ENCODE measurements at places on chromosomes 7 and 10.

GRCh38 chr7:50815138-50815537 is 32.4 kb upstream of the GRB10 start:
- DNase-seq: no peak

DNA sequence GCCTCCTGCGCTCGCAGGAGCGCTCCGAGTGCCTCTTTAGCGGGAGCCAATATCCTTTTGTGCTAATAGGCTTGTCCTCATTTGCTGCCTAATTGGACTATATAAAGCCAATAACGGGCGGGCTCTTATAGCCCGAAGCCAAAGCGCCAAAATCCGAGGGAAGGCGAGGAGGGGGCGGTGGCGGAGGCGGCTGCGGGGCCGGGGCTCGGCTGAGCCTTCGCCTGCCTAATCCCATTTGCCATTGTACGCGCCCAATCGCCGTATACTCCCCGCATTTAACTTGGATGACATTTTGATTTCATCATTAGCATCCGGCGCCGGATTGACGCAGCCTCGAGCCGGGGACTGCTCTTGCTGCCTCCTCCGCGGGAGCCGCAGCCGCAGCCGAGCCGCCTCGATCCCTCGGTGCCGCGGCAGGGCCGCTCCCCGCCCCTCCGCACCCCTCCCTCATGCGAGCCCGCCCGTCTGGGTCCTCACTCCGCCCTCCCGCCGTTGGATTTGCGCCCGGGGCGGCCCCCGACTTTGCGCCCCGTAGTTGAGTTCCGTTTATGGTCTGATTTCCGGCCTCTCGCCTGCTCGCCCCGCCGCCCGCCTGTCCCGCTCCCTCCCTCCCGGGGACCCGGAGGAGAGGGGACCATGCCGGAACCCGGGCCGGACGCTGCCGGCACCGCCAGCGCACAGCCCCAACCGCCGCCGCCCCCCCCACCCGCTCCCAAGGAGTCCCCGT is at the start of gene HMX3:
HMX3 (plus strand) TSS at position 556 of the 727 bp plus-strand sequence; CDS start at position 637, 81 bp downstream.
- no peak for DNase-seq

DNA sequence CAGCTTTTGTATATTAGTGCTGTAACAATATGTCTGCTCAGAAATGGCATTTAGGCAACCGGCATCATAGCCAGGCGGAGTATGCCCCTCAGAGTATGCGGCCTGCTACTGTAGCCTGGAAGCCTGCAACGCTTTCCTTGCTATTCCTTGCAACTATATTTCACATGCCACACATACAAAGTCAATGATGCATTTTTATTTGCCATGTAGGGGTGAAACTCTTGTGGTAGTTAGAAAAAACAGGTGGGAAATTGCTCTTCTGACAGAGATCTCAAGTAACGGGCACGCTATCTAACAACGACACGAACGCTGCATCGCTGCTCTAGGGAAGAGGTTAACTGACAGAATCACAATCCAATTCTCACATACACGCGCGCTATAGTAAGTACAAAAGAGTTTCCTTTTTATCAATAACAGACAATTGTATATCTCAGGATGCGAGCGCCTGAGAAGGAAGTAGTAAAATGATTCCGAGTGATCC is 5.9 kb downstream of the EBF3 start:
- no peak for DNase-seq

GRCh38 chr7:148434181-148434757 is 156.3 kb upstream of the C7orf33 start:
- no peak for DNase-seq

DNA sequence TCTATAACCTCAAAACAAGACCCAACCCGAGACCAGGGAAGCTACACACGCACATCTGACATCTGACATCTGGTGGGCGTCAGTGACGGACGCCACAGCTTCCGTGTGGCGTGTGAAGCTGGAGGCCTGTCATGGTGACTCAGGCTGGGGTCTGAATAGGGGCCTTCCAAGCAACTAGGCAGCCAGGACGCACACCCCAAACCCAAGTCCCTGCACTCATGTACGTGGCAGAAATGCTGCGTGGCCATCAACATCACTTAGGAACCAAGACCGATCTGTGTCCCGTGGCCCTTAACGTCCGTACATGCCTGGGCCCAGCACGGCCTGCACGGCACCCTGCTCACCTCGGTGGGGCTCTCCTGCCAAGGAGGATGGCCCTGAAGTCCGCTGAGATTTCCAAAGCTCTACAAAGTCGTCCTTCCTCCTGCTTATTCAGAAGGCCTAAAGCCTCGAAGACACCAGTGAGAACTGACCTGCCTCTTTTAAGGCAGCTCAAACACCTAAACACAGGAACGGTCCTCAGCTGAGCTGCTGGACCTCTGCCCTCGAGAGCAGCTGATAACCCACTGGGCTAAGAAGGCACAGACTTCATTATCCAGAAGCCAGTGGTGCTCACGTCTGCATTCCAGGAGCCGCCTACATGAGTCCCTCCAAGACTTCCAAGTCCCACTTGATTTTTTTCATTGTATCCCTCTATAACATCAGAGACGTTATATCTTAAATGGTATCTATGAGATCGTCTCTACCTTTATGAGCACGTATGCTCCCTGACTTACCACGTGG is 82.5 kb downstream of the DIP2C start:
- DNase-seq: no peak

- no peak for DNase-seq
Observed at GRCh38 chr10:29668628-29669027, 33.9 kb upstream of the SVIL start.

GRCh38 chr7:51446785-51447184 is 130.2 kb upstream of the COBL start:
- DNase-seq: no peak

DNA sequence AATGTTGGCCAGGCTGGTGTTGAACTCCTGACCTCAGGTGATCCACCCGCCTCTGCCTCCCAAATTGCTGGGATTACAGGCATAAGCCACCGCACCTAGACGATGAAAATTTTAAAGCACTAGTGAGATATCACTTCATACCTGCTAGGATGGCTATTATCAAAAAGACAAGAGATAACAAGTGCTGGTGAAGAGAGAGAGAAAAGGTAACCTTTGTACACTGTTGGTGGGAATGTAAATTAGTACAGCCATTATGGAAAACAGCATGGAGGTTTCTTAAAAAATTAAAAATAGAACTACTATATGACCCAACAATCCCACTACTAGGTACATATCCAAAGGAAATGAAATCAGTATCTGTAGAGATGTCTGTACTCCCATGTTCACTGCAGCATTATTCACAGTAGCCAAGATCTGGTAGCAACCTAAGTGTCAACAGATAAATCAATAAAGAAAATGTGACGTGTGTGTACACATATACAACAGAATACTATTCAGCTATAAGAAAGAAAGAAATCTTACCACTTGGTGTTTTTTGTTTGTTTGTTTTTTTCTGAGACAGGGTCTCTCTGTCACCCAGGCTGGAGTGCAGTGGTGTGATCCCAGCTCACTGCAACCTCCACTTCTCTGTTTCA is 12.5 kb downstream of the MMS19 start:
- DNase-seq: no peak

DNA sequence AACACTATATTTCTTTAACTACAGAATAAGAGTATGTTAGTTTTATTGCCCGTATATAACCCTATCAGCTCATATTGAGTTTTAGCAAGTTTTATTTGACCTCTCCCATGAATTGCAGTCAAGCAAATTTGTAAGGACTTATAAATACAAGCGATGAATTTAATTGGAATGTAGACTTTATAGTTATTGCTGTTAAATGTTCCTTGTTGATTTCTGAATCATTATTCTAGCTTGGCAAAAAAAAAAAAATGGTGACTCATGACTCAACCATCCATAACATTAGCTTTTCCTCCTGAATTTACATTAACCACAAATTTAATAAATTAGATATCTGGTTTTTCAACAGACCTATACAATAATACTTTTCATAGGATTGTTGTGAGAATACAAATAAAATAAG is 334.0 kb upstream of the LRRTM3 start:
- DNase-seq: no peak
